ENCODE measurements at places on chromosomes 4 and X.

DNA sequence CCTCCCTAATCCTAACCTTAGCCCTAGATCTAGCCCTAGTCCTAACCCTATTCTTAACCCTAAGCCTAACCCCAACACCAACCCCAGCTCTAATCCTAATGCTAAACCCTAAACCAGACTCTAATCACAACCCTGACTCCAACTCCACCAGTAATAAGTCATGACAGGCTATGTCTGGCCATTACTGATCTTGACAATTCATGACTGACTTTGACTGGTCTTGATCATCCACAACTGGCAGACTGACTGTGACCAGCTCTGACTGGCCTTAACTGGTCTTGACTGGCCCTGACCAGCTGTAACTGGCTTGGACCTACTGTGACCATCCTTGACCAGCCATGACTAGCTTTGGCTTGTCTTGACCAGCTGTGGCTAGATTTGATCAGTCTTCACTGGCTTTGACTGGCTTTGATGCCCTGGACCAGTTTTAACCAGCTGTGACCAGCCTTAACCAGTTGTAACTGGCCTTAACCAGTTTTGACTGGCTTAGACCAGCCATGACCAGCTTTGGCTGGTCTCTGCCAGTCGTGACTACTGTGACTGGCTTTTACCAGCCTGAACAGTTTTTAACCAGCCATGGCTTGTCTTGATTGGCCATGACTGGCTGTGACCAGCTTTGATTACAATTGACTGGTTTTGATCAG lies 68.4 kb downstream of the RLIM start:
- no peak for DNase-seq

GRCh38 chr4:173417833-173418232 lies 18.9 kb upstream of the SCRG1 start:
- no peak for DNase-seq

GRCh38 chr4:1518997-1519700 lies 112.9 kb upstream of the NKX1-1 start:
- no peak for DNase-seq

GRCh38 chr4:112082954-112083586 lies 62.2 kb upstream of the FAM241A start:
- DNase-seq: no peak

DNA sequence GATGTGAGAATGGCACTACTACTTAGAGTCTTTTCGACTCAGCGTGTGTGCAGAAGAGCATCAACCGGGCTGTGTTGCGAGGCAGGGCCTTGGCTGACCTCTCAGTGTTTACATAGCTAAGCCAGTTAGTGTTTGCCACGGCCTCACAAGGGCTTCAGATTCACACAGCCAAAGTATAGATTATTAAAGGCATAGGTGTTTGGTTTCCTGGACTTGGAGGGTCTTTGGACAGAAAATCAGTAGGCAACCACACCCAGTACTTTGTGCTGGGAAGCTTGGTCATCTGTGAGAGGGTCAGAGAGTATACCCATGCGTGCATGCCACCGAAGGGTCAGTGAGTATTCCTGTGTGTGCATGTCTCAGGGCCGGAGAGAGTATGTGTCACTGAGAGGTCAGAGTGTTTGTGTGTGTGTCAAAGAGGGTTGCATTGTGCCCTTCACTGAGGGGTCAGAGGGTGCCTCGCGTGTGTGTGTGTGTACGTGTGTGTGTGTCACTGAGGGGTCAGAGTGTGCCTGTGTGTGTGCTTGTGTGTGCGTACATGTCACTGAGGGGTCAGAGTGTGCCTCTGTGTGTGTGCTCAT lies 69.7 kb upstream of the MSANTD1 start:
- no peak for DNase-seq

DNA sequence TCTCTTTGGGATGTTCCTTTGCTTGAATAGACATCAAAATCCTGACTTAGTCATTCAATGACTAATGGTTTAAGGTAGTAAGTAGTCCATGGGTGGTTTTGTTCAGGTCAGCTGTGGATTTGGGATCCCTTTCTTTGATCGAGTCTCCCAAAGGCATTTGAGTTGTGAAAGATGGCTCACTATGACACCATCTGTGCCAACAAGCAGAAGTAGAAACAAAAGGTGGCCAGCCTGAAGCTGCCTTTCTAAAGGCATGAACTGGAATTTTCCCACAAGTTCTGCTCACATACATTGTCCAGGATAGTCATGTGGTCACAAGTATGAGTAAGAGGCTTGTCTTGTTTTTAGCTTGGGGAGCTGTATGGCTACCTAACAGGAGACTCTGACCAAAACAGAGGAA lies 129.9 kb downstream of the CCNG2 start:
- DNase-seq: no peak

GRCh38 chr4:48016141-48017107 lies at the start of the genes CNGA1 and NIPAL1:
Gene CNGA1 (minus strand): TSS chr4:48016681. CDS start chr4:47952689, 63,992 bp downstream.
Gene NIPAL1 (plus strand): TSS chr4:48016772. CDS start chr4:48016840, 68 bp downstream.
- DNase-seq: peak; percentile 66
